Fibroblast of upper back skin (primary cell): ENCODE measurements at places on chromosomes 6 and 20.

DNA sequence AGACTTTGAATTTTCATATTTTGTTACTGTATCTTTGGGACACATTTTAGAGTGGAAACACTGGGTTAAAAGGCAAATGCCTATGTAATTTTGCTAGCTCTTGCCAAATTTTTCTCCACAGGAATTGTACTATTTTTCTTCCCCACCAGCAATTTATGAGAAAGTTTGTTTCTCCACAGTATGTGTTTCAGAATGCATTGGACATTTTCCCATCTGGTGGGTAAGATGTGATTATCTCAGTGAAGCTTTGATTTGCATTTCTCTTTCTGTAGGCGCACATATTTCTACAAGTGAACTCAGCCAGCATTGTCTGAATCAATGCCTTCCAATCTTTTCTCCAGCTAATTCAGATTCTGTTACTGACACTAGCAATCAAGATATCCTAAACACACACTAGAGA, 157.8 kb downstream of the RCAN2 start:
- no peak for DNase-seq

- DNase-seq, result no peak
Observed at GRCh38 chr6:147538821-147539220, 30.3 kb downstream of the SAMD5 start.

DNA sequence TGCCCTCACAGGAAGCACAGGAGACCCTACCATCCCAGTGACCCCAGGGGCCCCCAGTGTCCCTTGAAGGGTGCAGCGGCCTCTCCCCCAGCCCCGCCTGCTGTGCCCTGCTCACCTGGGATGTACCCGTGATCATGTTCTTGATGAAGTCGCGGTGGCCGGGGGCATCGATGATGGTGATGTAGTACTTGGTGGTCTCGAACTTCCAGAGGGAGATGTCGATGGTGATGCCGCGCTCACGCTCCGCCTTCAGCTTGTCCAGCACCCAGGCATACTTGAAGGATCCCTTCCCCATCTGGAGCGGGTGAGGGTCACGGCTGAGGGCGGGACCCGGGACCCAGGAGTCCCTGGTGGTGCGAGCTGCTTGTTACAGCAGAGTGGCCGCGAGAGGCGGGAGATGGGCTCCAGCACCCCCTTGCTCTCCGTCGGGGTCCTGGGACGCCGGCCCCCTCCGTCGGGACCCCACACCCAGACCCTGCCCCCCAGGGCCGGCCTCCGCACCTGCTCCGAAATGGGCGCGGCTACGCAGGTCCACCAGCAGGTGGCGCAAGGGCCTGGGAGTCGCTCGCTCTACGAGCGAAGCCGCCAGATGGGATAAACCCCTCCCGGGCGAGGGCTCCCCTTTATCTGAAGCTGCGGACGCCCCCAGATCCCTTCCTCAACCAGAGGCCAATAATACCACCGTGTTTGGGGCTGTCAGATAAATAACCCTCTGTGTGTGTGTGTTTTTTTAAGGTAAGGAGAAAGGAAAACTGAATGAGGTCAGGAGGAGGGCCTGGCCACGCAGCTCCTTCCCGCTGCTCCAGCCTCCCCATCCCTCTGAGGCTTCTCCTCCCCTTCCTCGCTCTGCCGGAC, 2.9 kb downstream of the EEF1A2 start:
- peak; percentile 40 for DNase-seq

- no peak for DNase-seq
Observed at GRCh38 chr6:134503585-134504281, 185.8 kb upstream of the SGK1 start.

- DNase-seq, result no peak
Observed at GRCh38 chr6:64258752-64259151, 623.1 kb downstream of the PHF3 start.

GRCh38 chr6:141077355-141078333, 1055.1 kb upstream of the GJE1 start:
- peak; percentile 8 for DNase-seq

GRCh38 chr20:50285376-50286173, 94.9 kb downstream of the CEBPB start:
- peak; percentile 43 for DNase-seq

- DNase-seq, result no peak
Observed at GRCh38 chr6:136985502-136985901, 59.3 kb downstream of the IL20RA start.

DNA sequence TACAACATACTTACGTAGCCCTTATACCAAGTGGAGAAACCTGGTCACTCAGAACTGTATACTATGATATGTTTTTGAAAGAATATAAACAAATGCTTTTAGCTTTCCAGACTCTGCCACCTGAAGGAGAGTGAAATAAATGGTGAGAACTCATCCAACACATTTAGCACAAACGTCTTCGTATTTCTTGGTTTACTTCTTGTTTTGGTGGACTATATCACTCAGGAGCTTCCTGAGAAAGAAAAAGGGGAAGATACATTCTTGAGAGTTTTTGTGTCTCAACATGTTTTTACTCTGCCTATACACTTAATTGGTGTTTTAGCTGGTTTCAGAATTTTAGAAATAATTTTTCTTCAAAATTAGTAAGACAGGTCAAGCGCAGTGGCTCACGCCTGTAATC, 19.4 kb upstream of the CTAGE9 start:
- no peak for DNase-seq

- DNase-seq, result no peak
Observed at GRCh38 chr6:111266276-111266675, 179.0 kb downstream of the SLC16A10 start.

- DNase-seq, result no peak
Observed at GRCh38 chr6:106102967-106103727, 17.0 kb downstream of the PRDM1 start.

GRCh38 chr6:158270389-158271127, 41.7 kb upstream of the TULP4 start:
- DNase-seq, result no peak

DNA sequence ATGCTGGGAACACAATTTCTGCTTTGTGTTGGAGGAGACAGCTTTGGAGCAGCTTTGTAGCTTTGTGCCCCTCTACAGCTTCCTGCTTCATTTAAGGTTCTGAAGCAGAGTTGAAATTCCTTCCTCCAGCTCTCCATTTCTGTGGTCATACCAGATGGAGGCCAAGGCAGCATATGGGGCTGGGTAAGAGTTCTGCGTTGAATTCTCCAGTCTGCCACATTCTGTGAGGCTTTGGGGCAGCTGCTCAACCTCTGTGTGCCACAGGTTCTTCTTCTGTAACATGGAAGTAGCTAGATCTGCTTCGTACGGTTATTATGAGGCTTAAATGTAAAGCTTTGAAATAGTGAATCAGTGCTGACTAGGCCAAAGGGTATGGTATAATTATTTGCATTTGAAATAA, 2.9 kb upstream of the TRIM26 start:
- DNase-seq, result no peak

DNA sequence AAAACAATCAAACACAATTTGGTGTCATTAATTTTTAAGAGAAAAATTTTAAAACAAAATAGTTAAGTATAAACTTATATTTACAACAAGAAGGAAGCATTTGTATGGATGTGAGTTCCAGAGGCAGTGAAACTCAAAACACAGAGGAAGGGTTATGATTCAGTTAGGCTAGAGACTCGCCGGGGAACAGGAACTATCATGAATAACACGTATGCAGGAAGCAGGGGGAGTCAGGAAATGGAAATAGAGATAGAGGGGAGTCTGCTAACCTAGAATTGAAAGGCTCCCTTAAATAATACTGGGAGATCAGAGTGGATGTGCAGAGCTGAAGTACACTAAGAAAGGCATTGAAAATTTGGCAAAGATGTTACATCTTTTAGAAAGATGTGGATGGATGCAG, 14.2 kb upstream of the HLA-DRB1 start:
- no peak for DNase-seq

GRCh38 chr6:29887819-29888776, 54.2 kb upstream of the HLA-A start:
- DNase-seq, result no peak

DNA sequence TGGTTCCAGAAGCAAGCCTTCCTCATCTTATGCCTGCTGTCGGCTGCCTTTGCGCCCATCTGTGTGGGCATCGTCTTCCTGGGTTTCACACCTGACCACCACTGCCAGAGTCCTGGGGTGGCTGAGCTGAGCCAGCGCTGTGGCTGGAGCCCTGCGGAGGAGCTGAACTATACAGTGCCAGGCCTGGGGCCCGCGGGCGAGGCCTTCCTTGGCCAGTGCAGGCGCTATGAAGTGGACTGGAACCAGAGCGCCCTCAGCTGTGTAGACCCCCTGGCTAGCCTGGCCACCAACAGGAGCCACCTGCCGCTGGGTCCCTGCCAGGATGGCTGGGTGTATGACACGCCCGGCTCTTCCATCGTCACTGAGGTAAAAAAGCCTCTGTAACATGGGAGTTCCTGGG, 366 bp downstream of the SLC22A1 start:
- DNase-seq, result no peak

GRCh38 chr6:132405143-132405915, 4.1 kb upstream of the MOXD1 start:
- DNase-seq, result peak; percentile 40

- no peak for DNase-seq
Observed at GRCh38 chr6:144729502-144729901, 444.4 kb downstream of the UTRN start.

DNA sequence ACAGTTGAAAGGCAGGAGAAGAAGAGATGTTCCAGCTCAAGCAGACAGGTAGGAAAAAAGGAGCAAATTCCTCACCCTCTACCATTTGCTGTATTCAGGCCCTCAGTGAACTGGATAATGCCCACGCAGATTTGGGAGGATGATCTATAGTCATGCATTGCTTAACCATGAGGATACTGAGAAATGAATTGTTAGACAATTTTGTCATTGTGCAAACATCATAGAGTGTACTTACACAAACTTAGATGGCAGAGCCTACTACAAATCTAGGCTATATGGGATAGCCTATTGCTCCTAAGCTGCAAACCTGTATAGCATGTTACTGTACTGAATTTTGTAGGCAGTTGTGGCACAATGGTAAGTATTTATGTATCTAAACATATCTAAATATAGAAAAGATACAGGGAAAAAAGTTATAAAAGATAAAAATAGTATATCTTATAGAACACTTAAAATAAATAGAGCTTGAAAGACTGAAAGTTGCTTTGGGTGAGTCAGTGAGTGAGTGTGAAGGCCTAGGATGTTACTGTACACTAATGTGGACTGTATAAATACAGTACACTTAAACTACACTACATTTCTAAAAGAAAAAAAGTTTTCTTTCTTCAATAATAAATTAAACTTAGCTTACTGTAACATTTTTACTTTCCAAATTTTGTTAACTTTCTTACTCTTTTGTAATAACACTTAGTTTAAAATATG, 672.3 kb downstream of the UTRN start:
- DNase-seq, result no peak

DNA sequence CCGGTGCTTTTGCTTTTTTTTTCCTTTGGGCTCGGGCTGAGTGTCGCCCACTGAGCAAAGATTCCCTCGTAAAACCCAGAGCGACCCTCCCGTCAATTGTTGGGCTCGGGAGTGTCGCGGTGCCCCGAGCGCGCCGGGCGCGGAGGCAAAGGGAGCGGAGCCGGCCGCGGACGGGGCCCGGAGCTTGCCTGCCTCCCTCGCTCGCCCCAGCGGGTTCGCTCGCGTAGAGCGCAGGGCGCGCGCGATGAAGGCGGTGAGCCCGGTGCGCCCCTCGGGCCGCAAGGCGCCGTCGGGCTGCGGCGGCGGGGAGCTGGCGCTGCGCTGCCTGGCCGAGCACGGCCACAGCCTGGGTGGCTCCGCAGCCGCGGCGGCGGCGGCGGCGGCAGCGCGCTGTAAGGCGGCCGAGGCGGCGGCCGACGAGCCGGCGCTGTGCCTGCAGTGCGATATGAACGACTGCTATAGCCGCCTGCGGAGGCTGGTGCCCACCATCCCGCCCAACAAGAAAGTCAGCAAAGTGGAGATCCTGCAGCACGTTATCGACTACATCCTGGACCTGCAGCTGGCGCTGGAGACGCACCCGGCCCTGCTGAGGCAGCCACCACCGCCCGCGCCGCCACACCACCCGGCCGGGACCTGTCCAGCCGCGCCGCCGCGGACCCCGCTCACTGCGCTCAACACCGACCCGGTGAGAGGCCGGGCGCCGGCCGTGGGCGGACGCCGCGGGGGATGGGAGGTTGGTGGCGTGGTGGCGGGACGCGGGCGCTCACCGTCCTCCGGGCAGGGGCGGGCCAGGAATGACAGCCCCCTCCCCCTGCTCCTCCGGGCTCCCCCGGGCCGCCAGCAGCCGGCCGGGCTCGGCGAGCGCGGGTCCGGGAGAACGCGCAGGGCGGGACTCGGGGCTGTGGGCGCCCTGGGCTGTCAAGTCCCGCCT, 606 bp downstream of the ID4 start:
- peak; percentile 25 for DNase-seq

DNA sequence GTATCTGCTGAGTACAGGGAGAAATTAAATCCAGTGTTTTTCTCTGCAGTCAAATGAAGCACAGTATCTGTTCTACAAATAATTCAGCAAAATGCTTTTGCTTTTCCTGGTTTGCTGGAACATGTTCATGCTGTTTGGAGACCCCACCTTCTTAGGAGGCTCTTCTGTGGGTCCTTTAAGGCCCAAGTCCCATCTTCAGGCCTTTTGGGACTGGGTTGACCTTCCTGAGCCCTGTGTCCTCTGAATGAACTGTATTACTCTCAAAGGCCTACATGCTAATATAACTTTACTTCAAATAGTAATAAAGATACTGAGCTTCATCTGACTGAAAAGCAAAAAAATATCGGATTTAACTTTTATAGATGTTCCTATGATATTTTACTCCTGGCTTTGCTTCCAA, 19.3 kb downstream of the SMLR1 start:
- no peak for DNase-seq

GRCh38 chr6:106858653-106859092, 115.9 kb downstream of the CD24 start:
- peak; percentile 78 for DNase-seq

DNA sequence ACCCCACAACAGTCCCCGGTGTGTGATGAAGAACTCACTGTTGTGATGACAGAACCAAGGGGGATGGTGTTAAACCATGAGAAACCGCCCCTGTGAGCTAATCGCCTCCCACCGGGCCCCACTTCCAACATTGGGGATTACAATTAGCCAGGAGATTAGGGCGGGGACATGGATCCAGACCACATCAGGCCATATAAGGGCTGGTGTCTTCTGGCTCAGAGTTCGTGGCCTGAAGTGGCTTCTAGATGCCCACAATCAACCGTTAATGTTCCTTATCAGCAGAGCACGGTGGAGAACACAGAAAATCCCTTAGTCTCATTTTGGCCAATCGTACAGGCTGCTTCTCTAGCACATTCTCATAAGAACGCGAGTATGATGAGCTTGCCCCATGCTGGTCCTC, 10.9 kb upstream of the MAS1 start:
- no peak for DNase-seq
